ENCODE measurements at places on chromosomes 2 and 18.

- DNase-seq, result no peak
Observed at GRCh38 chr2:63740943-63741342, 100.8 kb upstream of the UGP2 start.

DNA sequence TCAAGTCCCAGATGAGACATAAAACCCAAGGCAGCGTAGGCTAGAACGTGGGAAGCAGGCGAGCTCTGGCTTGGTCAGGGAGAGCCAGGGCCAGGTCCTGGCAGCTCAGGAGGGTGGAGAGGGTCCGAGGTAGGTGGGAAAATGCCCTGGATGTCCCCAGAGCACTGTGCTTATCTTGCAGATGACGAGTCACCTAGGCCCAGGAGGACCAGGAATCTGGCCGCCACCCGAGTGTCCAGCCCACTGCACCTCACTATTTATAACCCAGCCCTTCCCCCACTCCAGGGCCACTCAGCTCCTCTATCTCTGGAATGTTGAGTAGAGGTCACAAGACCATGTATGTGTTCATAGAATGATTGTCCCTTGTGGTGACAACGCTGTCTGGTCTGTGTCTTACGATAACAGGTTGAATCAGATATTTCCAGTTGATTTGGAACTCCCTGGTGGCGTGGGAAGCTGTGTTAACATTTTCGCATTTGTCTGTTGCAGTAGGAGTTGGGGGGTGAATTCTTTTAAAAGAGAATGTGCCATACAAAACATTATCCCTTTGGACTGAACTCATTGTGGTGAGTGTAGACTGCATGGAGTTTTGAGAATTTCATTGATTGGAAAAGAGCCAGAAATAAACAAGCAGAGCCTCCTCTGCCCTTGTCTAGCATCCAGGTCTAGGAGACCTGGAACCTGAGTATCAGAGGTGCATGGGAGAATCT lies 47.5 kb downstream of the EMILIN2 start:
- no peak for DNase-seq

GRCh38 chr2:218002845-218003180 lies at the start of gene TNS1:
TSS of gene TNS1 (minus strand) at chr2:218002995. CDS start at chr2:218002872, 123 bp downstream.
- DNase-seq, result peak; percentile 51

DNA sequence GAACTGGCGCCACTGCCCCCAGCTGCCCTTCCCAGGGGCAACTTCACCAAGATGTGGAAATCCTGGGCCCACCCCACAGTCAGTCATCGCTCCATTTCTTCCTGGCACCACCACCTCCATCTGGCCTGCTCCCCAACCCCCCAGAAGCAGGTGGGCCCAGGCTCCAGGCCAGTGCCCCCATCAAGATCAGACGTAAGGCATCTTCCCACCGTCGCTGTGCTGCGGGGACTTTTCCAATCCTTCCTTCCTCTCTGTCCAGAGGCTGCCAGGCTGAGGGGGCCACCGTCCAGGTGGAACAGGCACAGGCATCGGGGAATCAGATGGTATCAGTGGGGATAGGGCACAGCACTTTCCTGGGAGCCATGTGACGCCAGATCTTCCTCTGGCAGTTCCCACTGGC lies 8.1 kb downstream of the PRLH start:
- no peak for DNase-seq

GRCh38 chr2:145692971-145693478 lies 1173.1 kb upstream of the ZEB2 start:
- peak; percentile 5 for DNase-seq

GRCh38 chr2:208820014-208820688 lies 413.6 kb downstream of the PTH2R start:
- peak; percentile 5 for DNase-seq

DNA sequence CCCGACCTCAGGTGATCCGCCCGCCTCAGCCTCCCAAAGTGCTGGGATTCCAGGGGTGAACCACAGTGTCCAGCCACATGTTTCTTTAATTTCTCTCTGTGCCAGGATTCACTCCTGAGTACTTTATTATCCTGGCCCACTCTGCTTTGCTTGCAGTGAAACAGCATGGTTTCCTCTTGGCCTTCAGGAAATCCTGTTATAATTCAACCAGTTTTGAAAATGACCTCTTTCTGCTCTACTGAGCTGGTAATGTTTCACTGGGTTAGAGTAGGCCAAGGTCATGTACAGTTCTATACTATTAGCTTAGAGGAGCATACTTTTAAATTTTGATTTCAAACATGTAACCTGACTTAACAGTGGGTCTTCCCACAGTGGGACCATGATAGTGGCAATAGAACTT lies 90.6 kb upstream of the PELI1 start:
- DNase-seq, result no peak

GRCh38 chr18:58168993-58169392 lies 125.0 kb downstream of the NEDD4L start:
- DNase-seq, result no peak

DNA sequence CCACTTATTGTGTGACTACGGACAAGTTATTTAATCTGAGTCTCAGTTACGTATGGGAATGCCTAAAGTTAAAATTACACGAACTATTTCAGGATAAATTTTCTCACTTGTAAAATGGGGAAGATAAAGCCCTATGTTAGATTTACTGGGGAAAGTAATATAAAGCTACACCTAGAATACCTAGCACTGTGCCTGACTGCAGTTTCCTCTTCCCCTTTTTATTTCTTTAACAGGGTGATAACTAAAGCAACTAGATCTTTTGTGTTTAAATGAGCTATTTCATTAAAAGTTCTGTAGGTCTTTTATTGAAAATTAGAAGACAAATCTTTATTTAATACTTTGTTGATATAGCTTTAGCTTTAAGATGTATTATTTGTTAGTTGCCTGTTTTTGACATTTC lies 5.0 kb downstream of the B3GNT2 start:
- no peak for DNase-seq

GRCh38 chr18:49851624-49852023 lies 38.3 kb upstream of the ACAA2 start:
- DNase-seq, result no peak

GRCh38 chr2:61368687-61369665 lies 101.9 kb downstream of the USP34 start:
- no peak for DNase-seq

DNA sequence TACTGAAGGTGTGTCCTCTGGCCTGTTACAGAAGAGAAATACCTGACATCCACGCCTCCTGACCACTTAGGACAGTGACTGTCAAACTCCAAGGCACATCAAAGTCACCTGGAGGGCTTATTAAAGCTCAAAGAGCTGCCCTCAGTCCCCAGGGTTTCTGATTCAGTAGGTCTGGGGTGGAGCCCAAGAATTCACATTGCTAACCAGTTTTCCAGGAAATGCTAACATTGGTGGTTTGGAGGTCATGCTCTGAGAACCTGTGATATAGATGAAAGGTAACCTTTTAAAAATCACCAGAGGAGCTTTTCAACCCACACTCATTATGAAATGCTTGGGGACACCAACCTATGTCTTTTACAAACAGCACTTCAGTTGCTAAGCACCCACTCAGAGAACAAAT lies 172.3 kb downstream of the ALK start:
- no peak for DNase-seq

DNA sequence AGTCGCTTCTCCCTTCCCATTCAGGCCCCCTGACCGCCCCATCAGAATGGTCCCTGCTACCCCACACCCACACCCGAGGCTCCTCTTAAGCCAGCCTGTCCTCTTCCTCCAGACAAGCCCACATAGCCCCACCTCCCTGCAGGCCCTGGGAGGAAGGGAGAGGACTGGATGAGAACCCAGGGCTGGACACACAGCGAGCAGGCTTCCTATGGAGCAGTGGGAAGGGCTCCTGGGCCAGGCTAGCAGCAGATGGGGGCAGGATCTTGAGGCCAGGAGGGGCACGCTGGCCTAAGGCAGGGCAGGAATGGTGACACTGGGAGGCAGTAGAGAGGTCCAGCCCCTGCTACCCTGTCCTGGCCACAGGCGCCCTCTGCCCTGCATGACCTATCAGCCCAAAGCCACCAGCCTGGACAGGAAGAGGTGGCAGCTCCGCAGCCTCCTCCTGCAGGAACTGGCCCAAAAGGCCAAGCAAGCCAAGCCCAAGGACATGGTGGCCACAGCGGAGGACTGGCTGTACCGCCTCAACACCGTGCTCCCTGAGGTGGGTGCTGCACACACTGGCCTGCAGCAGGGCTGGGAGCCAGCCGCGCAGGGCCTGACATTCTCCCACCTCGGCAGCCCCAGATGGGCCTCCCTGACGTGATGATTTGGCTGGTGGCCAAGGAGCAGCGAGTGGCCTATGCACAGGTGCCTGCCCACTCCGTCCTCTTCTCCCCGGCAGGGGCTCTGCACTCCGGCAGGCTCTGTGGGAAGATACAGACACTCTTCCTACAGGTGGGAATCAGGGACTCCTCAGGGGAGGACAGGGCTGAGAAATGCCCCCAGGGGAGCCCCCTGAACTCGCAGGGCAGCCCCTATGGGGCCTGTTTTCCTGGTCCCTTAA lies 43.3 kb downstream of the FER1L5 start:
- peak; percentile 49 for DNase-seq

- DNase-seq, result no peak
Observed at GRCh38 chr18:73663581-73663980, 484.1 kb downstream of the FBXO15 start.

DNA sequence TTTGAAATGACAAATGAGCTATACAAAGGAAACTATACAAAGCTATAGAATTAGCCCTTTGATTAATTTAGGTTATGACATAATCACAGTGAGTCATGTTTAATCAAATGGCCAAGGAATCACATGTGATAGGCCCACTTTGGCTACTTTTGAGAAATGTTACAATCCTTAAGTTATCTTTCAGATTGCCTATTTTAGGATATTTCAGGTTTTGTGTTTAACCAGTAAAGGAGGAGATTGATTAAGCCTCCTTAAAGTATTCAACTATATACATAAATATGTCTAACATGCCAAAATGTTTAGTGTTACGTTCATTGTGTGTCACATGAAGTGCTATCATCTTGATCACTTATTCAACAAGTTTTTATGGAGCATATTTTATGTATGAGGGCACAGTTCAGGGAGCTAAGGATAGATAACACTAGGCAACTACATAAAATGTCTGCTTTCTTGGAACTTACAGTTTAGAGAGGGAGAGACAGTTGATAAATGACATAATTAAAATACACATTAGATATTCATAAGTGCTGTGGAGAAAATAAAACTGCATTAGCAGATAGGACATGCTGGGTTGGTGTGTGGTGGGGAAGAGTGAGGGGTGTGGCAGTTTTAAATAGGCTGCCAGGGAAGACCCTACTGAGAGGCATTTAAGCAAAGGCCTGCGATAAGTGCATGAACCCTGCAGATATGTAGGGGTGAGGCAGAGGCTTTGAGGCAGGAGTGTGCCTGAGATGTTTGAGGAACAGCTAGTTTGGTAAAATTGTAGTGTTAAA lies 77.2 kb downstream of the LTBP1 start:
- DNase-seq, result no peak

DNA sequence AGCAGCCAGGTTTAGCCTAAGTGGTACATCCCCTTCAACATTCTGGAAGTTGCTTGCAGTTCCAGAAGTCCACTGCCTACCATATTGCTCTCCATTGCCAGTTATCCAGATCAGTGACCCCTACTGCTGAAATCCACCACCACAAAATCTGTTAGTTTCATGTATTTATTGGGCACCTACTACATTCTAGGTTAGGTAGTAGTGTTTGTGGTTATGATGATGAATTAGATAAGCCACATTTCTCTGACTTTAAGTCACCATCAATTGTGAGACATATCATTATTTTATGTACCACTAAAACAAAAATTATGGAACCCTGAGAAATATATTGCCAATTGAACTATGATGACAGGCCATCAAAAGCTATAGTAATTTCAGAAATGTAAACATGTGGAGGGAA lies 139.5 kb upstream of the PKDCC start:
- no peak for DNase-seq

DNA sequence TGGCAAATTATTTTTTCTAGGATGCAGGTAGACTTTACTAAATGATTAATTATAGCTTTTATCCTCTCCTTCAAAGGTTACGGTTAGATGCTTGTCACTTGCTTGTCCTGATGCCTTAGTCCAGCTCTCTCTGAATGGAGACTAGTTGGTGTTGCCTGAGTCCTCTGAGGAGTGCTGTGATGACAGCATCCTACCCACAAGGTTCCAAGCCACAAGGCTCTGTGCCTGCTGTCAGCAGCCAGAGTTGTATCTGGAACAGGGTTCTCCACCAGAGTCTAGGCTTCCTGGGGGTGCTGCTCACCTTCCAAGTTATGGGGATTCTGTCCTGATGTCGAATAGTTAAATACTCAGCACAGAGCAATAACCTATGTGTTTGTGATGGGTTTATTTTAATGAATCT lies 125.7 kb downstream of the GALNT1 start:
- DNase-seq, result no peak

GRCh38 chr2:64090264-64090663 lies 54.0 kb downstream of the PELI1 start:
- no peak for DNase-seq

DNA sequence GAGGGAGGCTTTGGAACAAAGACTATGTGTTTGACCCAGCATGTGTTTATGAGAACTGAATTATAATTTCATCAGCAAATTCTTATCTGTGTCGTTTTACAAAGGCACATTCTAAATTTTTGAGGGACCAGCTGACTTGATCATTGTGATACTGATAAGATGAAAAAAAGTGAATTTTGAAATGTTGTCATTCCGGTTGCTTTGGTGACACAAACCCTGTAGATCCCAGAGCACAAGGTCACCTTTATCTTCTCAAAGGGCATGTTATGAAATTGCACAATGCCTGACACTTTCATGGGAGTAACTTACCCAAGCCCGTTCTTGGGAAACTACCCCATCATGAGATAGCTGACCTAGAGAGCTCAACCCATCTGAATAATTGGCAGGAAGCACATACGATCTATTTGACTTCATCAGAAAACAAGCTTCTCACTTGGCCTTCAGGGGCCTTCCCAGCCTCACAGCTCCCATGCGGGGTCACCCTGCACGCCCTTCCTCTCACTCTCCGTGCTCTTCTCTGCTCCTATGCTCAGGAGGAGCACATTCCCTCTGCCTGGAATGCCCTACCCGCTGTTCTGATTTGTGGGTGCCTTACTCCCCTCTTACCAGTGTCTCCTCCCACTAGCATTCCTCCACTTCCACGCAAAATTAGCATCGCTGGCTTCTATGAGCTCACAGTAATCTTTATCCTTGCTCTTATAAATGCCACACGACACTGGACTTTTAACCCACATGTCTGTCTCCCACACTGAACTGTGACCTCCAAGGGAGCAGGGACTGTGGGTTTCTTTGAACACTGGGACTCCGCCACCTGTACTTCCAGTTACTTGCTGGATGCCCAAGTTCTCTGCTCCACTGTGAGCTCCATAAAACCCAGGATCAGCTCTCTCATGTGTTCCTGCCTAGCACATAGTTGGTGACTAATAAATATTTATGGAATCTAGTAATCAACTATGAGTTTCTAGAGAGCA lies 555.8 kb upstream of the ID2 start:
- no peak for DNase-seq

- DNase-seq, result no peak
Observed at GRCh38 chr2:216195565-216196029, 86.4 kb downstream of the XRCC5 start.

GRCh38 chr2:118801151-118801550 lies 46.3 kb downstream of the EN1 start:
- DNase-seq, result peak; percentile 17

- DNase-seq, result peak; percentile 10
Observed at GRCh38 chr18:63477968-63478367, 1.2 kb downstream of the SERPINB5 start.

- peak; percentile 97 for DNase-seq
Observed at GRCh38 chr2:27320958-27321543, 1.8 kb downstream of the MPV17 start.

GRCh38 chr2:14621114-14621513 lies 11.4 kb upstream of the LRATD1 start:
- no peak for DNase-seq

GRCh38 chr2:110180036-110180435 lies 24.8 kb downstream of the NPHP1 start:
- DNase-seq, result no peak

GRCh38 chr18:48669991-48670750 lies 131.3 kb downstream of the CTIF start:
- no peak for DNase-seq

All from urothelium cell line (cell line).